ENCODE measurements at places on chromosomes 3 and 15. TPM values are rescaled to one million over a fixed set of nuclear protein-coding genes. Genes with fewer than 3 reads are reported as not detected.
A peak's percentile ranks its signal among the peaks of the same experiment; 100 is the strongest.

DNA sequence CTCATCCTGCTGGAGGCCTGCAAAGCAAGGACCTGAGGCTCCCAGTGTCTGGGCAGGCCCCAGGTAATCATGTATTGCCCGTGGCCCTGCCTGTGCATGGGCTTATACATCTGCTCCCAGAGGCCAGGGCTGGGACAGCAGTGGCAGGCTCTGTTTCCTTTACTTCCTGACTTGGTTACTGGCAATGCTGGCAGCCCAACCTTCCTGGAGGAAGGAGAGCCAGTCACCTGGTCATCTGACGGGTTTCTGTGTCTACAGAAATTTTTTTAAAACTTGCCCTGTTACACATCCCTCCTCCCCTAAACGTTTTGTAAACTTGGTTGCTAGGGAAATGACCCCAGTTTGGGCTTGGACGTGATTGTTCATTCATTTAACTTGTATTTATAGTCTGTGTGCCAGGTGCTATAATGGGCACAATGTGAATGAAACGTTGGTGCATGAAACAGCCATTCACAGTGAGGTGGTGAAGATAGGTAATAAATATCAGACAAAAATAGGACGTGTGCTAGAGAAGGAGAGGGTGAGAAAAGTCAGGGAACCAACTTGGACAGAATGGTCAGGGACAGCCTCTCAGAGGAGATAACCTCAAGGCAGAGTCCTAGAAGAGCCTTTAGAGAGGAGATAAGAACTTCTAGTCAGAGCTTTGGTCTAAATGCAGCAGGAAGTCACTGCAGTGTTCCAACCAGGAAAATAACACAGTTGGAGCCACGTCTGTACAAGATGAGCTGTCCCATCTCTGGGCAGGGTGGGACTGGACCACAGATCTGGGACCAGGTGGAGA, 14.1 kb downstream of the TEX264 start:
- no peak for DNase-seq

DNA sequence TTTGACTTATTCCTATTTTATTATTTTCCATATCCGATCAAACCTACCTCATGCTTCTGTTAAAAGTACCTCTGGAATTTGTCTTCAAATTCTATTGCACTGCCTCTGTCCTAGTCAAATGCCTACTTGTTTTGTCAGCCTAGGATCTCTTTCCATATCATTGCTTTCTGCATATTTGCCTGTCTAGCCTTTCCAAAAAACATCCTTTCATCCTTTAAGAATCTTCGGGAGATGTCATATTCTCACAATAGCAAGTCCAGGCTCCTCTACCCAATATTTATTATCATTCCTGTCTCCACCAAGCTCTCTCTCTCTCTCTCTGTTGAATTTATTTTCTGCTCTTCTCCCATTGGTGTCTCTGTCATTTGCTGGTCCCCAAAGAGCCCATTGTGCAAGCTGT, 80.1 kb downstream of the LRRC28 start:
- DNase-seq, result no peak

GRCh38 chr3:23136054-23136453, 67.1 kb upstream of the UBE2E2 start:
- no peak for DNase-seq

- no peak for DNase-seq
These were observed 28.0 kb downstream of the PSTPIP1 start for GRCh38 chr15:77022646-77023575.

DNA sequence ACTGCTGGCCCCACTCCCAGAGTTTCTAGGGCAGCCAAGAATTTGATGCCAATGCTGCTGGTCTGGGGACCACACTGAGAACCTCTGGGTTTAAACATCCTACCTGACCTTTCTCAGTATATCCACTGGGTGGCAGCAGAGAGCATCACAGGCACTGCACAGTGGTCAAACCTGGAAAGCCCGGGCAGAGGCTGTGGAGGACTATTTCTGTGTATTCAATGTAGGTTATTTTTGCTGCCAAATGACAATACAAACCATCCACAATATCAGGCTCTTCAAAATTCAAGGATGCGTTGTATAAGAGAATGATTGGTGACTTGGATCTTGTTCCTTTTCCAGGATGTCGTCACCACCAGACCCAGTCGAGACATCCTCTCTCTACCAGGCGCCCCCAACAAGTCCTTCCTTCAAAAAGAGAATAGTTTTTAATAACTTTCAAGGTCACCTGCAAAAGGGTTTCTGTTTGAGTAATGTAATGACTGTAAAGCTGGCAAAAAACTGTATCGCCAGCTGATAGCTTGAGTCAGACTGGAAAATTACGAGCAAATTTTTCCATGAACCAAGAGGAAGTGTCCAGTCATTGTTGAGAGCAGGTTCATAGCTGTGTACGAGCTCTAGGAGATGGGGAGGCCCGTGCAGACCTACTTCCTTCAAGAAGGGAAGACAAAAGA, 30.5 kb upstream of the MYZAP start:
- DNase-seq, result peak; percentile 64

DNA sequence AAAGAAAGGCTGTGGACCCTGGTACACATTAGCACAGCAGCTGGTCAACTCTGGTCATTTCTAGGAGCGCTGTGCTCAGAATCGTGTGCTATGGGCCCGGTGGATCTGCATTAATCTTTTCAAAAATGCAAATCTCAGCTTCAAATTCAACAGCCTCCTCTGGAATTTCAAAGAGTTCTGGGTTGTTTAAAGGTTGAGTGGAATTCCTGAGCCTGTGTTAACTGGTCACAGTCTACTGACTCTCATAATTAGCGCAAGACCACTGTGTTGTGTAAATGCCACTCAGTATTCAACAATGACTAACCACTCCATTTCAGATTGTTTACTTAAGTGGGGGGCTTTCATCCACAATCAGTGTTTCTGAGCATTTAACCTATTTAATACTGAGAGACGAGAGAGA, 2.7 kb upstream of the ARNT2 start:
- no peak for DNase-seq

DNA sequence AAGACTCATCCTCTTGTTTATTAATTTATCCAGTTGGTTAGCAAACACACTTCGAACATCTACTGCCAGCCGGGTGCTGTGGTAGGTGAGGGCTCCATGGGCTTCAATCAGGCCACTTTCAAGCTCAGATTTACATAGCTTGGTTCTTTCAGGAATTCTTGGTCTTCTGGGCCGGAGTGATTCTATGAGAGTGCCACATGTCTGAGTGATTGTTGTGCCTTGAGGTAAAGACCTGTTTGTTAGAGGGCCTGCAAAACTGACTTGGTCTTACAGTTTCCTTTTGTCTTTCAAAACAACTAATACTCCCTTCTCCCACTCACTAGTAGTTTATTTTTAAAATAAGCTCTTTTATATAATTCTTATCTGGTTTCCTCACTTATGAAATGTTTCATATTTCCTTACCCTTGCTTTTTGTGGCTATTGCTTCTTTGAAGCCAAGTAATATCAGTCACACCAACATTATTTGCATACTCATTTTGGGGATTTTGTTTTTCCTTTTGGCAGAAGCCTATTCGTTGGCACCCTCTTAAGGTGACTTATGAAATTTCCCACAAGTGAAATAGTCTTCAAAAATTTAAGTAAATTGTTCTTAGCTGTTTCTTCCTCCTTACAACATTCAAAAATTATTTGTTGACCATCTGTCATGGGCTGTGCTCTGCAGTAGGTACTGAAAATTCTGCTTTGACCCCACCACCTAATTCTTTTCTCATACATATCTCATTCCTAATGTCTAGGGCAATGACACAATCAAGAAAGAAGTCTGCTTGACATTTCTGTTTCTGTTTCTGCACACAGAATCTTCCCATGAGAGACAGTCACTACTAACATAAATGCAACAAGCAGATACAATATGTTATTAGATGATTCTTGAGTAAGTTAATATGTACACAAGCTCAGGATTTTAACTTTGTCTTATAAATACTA, 120.2 kb downstream of the LRRC28 start:
- no peak for DNase-seq

DNA sequence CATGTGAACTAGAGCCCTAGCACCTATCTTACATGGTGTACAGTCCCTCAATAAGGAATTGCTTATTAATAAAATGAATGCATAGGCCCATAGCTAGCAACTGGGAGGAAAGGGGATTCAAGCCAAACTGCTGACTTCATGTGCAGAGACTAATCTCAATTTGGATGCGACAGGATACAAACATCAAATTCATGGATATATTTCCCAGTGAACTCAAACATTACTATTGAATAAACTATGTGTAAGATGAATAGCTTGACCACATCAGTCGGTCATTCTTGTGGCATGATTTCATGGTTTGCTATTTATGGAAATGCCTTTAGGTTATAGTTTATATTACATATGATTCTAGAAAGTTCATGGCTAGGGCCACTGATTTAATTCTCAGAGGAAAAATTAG, 268.6 kb upstream of the SLITRK3 start:
- DNase-seq, result peak; percentile 7

DNA sequence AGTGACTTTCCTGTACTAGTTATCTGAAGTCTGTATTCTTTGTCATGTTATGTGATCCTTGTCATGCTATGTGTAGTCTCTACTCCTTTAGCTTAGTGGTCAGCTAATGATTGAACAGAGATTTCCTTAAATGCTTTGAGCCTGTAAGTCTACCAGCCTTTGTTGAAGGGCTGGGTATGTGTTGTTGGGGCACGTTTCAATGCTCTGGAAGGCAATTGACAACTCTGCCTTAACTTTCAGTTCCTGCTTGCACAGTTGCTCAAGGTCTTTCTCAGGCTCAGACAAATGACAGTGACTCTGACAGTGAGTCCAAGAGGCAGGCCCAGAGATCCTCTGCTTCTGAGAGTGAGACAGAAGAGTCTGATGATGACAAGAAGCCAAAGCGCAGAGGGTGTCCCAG, 89.3 kb downstream of the CHD2 start:
- no peak for DNase-seq

DNA sequence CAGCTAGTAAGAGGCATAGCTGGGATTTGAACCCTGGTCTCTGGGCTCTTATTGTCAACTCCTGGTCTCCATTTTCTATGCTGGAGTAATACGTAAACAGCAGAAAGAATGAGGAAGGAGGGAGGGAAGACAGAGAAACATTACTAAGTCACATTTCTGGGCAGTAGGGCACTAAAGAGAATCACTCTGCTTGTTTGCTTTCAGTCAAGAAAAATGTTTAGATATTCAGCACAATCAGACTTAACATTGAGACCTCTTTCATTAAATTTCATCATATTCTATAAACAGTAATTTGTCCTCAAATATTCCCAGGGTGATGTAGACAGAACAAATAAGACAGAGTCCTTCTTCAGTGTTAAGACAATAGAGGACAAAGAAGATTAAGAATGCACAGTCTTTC, 67.7 kb upstream of the BNC1 start:
- DNase-seq, result no peak

- no peak for DNase-seq
These were observed 94.4 kb downstream of the CHRNA7 start for GRCh38 chr15:32124726-32125125.

DNA sequence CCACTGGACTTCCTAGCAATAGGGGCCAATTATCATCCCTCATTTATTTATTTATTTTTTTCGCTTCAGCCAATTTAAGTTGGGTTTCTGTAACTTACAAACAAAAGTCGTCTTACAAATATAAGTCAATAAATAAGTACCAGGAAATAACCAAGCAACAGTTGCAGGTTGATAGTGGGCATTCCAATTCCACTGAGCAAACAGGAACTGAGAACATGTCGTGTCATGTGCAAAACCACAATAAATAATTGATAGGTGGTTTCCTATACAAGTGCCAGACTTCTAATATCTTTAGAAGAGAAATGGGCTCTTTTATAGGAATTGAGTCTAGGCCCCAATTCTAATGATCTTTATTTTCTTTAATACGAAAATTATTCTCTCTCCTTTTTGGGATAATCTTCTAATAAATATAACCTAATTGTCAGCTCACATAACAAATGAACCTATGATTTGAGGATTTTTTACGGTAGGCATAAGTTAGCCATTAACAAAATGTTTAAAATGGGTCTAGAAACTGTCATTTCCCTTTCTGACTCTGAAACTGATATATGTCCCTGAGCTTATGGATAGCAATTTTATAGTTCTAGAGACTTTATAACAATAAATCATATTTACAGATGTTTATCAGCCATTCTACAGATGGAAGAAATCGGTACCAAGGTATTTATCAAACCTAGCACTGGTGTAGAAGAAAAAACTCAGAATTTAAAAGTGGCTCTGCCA, 571.8 kb downstream of the FOXP1 start:
- no peak for DNase-seq

DNA sequence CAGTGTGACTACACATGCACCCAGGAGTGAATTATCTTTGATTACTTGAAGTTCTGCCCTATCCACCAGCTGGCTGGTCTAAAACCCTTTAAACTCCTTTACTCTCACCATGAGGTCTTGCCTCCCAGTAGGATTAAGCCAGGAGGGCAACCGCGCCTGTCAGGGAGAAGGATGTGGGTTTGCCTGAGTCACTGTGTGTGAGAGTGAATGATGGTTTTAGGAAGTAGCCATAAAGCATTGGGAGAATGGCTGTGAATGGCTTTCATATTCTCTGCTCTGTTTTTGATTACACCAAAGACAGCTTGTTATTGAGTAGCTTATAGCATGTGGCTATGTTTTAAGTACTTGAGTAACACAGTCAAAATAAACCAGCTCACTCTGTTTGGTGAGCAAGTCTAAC, 637.7 kb upstream of the TBL1XR1 start:
- no peak for DNase-seq

DNA sequence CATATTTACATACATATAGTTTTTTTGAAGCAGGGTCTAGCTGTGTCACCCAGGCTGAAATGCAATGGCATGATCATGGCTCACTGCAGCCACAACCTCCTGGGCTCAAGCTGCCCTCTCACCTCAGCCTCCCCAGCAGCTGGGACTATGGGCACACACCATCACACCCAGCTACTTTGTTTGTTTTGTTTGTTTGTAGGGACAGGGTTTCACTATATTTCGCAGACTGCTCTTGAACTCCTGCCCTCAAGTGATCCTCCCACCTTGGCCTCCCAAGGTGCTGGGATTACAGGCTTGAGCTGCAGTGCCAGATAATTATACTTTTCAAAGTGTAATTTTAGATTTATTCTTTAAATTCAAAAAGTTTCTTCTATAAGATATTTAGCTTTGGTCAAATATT, 10.2 kb downstream of the GTF2A2 start:
- DNase-seq, result no peak

GRCh38 chr3:161150001-161150525, 44.9 kb upstream of the B3GALNT1 start:
- no peak for DNase-seq

NUTM1 gene
- 0.09 TPM for polyA plus RNA-seq

KCNH8 gene
- 2.2 TPM for polyA plus RNA-seq

MRPL46 gene
- 28.6 TPM for polyA plus RNA-seq

LDHAL6B gene
- polyA plus RNA-seq, result 0.57 TPM

EPHB1 gene
- 3.7 TPM for polyA plus RNA-seq

CSPG5 gene
- polyA plus RNA-seq, result 2.3 TPM

ATP13A5 gene
- polyA plus RNA-seq, result 0.09 TPM

GRAMD2A gene
- 11.5 TPM for polyA plus RNA-seq

Data from large intestine (tissue), 12 donors.